Panc1 (cell line): ENCODE measurements at places on chromosomes 2 and 18. TPM values are rescaled to one million over a fixed set of nuclear protein-coding genes. Genes with fewer than 3 reads are reported as not detected.

Gene SFXN5
- 27.8 TPM for total RNA-seq

DNA sequence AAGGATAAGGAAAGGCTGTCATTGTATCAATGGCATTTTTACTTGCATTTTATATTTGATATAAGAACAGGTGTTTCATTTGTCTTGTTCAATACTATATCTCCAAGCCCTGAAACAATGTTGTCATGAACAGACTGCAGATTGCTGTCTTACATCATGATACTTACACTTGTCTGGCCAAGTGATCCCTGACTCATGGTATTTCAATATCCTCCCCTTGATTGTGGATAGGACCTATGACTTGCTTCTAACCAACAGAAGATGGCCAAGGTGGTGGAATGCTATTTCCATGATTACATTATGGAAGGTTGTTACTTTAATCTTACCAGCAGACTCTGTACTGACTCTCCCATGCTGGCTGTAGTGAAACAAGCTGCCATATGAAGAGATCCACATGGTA lies 471.1 kb downstream of the CCDC85A start:
- no peaks in the 10 kb centered on the region for H3K36me3 ChIP-seq
- no peak overlapping the region for H3K4me3 ChIP-seq
- no peak for DNase-seq
- H3K27ac ChIP-seq, result no peak overlapping the region
- no peaks in the 10 kb centered on the region for H3K4me1 ChIP-seq

DNA sequence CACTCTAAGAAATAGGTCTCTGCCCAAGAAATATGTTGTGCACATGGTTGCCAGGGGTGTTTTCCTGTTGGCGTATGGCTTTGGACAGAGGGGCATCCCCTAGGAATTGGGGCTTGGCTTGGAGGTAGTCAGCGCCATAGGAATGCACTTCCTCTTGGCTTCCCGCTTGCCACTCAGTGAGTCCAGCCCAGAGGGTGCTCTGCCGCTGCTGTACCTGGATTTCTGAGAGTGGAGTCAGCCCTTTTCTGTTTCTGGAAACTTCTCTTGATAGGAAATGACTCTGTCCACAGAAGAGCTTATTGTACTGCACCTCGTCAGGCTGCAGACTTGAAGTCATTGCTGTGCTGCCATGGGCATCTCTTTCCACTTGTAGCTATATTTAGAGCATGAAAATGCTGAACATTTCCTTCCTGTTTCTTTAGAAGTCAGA lies 116.7 kb upstream of the MGAT5 start:
- H3K4me1 ChIP-seq, result no peaks in the 10 kb centered on the region
- no peaks in the 10 kb centered on the region for H3K27me3 ChIP-seq
- no peaks in the 10 kb centered on the region for H3K36me3 ChIP-seq
- no peak overlapping the region for H3K4me3 ChIP-seq

GRCh38 chr2:150997702-150998440 lies 263.8 kb downstream of the RBM43 start:
- H3K4me1 ChIP-seq, result no peaks in the 10 kb centered on the region
- H3K27ac ChIP-seq, result no peak overlapping the region
- no peak overlapping the region for H3K4me3 ChIP-seq
- DNase-seq, result no peak
- no peaks in the 10 kb centered on the region for H3K36me3 ChIP-seq

GRCh38 chr18:72826736-72827135 lies 41.1 kb downstream of the NETO1 start:
- no peaks in the 10 kb centered on the region for H3K27me3 ChIP-seq
- H3K27ac ChIP-seq, result no peak overlapping the region
- no peak overlapping the region for H3K4me3 ChIP-seq
- no peaks in the 10 kb centered on the region for H3K4me1 ChIP-seq
- H3K36me3 ChIP-seq, result no peaks in the 10 kb centered on the region
- DNase-seq, result no peak

DNA sequence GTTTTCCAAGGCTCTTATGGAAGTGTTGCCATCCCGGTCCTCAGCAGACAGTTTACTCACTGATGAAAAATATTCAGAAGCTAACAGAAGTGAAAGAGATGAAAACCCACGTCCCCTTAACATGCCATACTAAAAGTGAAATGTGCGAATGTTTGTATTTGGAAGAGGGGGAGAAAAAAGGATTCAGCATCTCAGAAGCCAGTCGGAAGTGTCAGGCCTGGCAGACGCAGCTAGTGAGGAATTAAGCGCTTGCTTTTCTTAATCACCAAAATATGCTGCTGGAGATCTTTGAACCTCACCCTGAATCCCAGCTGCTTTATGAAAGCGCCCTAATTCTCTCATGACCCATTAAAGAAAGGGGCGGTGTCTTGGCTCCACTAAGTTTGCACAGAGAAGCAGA lies 653.7 kb downstream of the DCDC2C start:
- H3K4me1 ChIP-seq, result no peaks in the 10 kb centered on the region
- no peak overlapping the region for H3K4me3 ChIP-seq
- no peaks in the 10 kb centered on the region for H3K36me3 ChIP-seq
- no peaks in the 10 kb centered on the region for H3K27me3 ChIP-seq

DNA sequence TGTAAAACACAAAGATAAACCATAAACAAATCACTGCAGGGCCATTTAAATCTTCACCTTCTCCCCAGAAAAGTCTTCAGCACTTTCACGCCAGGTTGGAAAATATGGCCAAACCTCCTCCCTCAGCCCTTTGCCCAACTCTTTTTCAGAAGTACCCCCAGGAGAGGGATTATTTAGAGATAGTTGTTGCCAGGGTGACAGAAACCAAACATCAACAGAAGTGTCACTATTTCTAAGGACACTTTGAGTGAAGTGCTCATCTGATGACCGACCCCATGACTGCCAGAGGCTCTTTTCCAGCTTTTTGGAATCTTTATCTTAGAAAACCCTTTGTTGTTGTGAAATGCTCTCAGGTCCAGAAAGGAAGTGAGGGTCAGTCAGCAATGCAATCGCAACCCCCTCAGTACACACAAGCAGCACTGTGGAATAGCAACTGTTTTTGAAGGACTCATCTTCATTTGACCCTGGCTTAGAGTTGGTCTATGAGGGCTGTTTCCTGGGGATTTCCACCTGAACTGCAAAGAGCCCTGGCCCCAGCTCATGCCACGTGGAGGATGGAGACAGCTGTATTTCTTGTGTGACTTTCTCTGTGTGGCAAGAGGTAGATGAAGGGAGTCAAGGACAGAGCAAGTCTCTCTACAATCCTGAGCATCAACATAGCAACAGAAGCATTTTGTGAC lies 114.0 kb upstream of the STON1 start:
- no peaks in the 10 kb centered on the region for H3K36me3 ChIP-seq
- no peak overlapping the region for H3K27ac ChIP-seq
- no peaks in the 10 kb centered on the region for H3K27me3 ChIP-seq
- DNase-seq, result no peak
- no peak overlapping the region for H3K4me3 ChIP-seq

- H3K27me3 ChIP-seq, result no peaks in the 10 kb centered on the region
- H3K4me3 ChIP-seq, result no peak overlapping the region
- DNase-seq, result no peak
- H3K27ac ChIP-seq, result no peak overlapping the region
Observed at GRCh38 chr18:62778976-62779869, 63.9 kb downstream of the PHLPP1 start.

Gene C2orf66
- total RNA-seq, result 0.33 TPM

- H3K4me1 ChIP-seq, result no peaks in the 10 kb centered on the region
- H3K27me3 ChIP-seq, result peaks cover 11% of the 10 kb centered on the region; the same call in 1 of the 2 replicates
- DNase-seq, result no peak
- no peak overlapping the region for H3K27ac ChIP-seq
- H3K4me3 ChIP-seq, result no peak overlapping the region
- H3K36me3 ChIP-seq, result no peaks in the 10 kb centered on the region
Observed at GRCh38 chr2:54404270-54404669, 51.9 kb upstream of the SPTBN1 start.

Gene IL1R1
- 7.1 TPM for total RNA-seq

DNA sequence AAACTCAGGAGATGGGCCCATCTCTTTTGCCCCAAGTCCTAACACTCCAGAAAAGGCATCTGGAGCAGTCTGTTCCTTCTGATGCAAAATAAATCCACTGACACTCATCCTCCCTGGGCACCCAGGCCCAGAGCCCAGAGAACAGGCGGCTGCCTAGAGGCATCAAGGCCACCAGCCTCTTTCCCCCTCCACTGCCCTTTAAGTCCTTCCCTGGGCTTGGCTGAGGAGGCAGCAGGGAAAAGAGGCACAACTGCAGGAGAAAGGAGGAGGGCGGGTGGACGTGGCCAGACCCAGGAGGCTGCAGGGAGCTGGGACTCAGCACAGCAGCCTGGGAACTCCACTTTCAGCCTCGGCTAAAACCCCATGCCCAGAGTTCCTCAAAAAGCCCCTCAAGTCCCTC lies 99.7 kb upstream of the ID2 start:
- H3K4me3 ChIP-seq, result no peak overlapping the region
- H3K27ac ChIP-seq, result no peak overlapping the region
- no peaks in the 10 kb centered on the region for H3K27me3 ChIP-seq

Gene FABP1
- total RNA-seq, result 0.36 TPM

- no peak overlapping the region for H3K4me3 ChIP-seq
- no peak for DNase-seq
- H3K36me3 ChIP-seq, result no peaks in the 10 kb centered on the region
- no peak overlapping the region for H3K27ac ChIP-seq
- peaks cover 10% of the 10 kb centered on the region for H3K27me3 ChIP-seq
- no peaks in the 10 kb centered on the region for H3K4me1 ChIP-seq
Observed at GRCh38 chr2:2320486-2321199, 10.4 kb downstream of the MYT1L start.

DNA sequence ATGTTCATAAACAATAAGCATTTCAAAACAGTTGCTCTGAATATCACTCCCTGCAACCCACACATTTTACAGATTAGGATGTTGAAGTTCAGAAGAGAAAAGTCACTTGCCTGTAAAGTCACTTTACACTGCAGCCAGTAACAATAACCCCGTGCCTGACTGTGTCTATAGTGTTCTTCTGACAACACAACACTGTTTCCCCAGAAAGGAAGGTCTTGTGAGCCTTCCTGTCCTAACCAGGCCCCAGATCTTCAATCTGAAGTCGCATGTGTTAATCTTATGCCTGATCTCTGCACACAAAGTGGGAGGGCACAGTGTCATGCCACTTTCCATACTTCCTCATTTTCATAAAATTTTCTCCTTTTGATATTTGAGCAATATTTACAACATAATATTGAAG lies 120.2 kb downstream of the FEZ2 start:
- no peaks in the 10 kb centered on the region for H3K27me3 ChIP-seq
- H3K36me3 ChIP-seq, result peaks cover 64% of the 10 kb centered on the region
- H3K27ac ChIP-seq, result peak overlapping the region; percentile 98
- H3K4me3 ChIP-seq, result no peak overlapping the region
- DNase-seq, result no peak
